ENCODE measurements at places on chromosomes 7 and 10.

DNA sequence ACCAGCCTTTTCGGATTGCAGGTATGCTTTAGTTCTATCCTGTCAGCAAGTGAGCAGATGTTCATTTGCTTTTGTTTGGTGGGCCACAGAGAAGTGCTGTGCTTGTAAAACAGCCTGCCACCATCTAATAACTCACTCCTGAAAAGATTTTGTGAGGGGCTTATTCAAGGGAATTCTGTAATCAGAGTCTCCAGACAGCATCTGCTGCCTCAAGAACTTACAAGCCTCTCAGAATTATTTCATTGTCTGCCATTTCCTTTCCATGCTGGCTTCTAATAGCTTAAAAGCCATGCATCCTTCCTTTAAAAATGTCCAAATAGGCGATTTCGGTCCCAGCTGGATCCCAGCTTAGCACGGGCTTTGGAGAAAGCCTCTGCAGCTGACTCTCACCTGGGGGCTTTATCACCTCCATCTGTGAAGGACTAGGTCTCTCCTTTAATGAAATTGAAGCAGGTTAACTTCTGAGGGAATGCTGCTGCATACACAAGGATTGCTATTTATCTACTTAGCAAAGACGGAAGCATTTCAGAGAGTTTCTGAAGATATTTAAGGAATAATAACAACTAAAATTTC lies 48.0 kb downstream of the MALRD1 start:
- DNase-seq: no peak

GRCh38 chr7:13047061-13047460 lies 359.6 kb downstream of the ARL4A start:
- DNase-seq: no peak

GRCh38 chr7:8184221-8184620 lies 77.7 kb downstream of the ICA1 start:
- no peak for DNase-seq

GRCh38 chr7:151126491-151127137 lies 40.3 kb downstream of the AGAP3 start:
- no peak for DNase-seq

- DNase-seq: no peak
Measured at GRCh38 chr7:158399762-158400161, 187.9 kb downstream of the PTPRN2 start.

DNA sequence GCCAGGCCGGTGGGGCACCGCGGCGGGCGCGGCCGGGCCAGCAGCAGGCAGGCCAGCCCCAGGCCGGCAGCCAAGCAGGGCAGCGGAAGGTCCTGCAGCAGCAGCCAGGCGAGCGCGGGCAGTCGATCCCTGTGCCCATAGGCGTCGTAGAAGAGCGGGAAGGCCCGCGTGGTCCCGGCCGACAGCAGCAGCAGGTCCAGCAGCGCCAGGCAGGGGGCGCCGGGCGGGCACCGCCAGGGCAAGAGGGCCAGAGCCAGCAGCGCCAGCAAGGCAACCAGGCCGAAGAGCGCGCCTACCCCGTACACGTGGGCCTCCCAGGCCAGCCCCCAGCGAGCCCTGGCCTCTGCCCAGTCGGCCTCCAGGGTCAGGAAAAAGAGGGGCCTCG lies 8.4 kb upstream of the RBM28 start:
- no peak for DNase-seq

DNA sequence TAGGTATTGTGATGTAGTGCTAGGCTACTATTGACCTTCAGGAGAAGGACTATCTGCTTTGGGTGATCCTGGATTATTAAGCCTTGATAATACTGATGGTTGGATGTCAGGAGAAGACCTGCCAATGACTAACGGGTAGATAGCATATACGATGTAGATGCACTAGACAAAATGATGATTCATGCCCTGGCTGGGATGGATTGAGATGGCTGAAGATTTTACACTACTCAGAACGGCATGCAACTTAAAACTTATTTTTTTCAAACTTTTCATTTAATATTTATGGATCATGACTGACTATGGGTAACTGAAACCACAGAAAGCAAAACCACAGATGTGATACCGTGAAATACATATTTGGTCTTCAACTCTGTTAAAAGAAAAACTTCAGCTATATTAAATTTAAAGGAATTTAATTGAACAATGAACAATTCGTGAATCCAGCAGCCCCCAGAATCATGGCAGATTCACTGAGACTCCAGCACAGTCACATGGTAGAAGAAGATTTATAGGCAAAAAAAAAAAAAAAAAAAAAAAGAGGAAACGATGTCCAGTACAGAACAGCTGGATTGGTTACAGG lies 124.6 kb upstream of the CDK13 start:
- no peak for DNase-seq

DNA sequence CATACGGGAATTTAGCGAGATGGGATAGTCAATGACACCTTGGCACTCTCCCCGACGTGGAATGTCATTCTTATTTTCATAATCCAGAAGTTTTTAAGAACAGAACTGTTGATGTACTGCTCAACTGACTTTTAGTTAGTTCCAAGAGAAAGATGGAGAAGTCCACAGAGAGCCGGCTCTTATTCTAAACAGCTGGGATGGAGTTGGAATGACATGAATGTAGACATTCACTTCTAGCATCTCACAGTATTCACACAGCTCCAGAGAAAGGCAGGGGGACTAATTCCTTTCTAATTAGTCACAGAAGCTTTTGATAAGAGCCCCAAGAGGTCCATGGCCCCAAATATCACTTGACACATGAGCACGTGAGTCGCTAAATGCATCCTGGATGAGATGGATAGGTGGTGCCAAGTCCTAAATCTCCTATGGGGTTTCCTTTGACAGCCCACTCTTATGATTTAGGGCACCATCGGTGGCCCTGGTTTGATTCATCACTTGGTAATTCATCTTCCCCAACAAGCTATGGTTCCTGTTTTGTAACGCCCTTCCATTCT lies 420.3 kb upstream of the AUTS2 start:
- DNase-seq: no peak

- DNase-seq: no peak
Measured at GRCh38 chr7:5470167-5470532, 46.5 kb upstream of the TNRC18 start.

DNA sequence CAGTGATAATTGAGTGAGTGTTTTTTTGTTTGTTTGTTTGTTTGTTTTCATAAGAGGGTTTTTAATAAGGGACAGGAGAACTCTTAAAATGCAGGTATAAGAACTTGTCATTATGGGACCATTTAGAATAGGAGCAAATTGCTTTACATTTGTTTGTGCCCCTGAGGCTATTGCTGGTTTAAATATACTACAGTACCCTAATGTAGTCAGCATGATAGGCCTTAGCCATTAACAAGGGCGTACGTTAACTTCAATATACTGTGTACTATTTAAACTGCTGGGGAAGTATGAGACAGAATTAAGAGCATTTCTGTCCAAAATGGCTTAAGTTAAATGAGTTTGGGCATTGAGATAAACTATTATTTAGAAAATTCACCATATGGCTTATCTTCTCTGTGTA lies 26.2 kb downstream of the PRKAR2B start:
- no peak for DNase-seq

DNA sequence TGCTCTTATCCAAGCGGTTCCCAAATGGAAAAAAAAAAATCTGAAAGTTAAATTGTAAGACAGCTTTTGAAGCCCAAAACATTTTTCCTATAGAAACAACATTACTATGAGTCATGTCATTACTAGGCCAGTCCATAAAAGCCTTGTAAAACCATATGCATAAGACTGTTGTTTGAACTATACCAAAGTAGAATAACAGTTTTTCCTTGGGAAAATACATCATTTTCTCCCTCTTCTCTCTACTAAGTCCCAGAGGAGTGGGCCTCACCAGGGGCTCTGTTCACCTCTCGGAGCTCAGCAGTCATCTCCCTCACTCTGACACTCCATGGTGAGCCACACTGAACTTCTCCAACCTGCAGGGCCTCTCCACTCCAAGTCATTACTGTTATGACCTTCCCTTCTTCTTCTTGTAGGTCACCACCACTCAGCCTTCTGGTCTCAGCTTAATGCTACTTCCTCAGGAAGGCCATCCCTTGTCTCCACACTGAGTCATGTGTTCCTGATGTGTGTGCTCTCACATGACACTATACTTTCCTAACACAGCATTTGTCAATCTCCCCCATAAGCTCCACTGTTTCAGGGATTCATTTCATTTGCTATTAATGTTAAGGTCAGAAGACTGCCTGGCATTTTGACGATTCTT lies 32.5 kb downstream of the ZNF438 start:
- no peak for DNase-seq
